AG08395 (cell line): ENCODE measurements at places on chromosomes 13 and 19.

GRCh38 chr19:45496349-45496953, 396 bp downstream of the RTN2 start:
- peak; percentile 38 for DNase-seq

DNA sequence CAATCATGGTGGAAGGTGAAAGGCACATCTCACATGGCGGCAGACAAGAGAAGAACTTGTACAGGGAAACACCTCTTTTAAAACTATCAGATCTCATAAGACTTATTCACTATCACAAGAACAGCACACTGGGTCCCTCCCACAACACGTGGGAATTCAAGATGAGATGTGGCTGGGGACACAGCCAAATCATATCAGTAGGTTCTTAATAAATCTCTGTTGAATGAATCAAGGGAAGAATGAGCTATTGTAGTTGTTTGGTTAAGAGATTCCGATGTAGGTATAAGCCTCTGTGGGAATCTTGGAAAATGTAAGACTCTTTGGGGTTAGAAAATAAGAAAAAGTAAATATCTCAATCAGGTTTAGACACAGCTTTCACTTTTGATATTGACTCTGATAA, 400.2 kb downstream of the KCNRG start:
- DNase-seq = no peak

DNA sequence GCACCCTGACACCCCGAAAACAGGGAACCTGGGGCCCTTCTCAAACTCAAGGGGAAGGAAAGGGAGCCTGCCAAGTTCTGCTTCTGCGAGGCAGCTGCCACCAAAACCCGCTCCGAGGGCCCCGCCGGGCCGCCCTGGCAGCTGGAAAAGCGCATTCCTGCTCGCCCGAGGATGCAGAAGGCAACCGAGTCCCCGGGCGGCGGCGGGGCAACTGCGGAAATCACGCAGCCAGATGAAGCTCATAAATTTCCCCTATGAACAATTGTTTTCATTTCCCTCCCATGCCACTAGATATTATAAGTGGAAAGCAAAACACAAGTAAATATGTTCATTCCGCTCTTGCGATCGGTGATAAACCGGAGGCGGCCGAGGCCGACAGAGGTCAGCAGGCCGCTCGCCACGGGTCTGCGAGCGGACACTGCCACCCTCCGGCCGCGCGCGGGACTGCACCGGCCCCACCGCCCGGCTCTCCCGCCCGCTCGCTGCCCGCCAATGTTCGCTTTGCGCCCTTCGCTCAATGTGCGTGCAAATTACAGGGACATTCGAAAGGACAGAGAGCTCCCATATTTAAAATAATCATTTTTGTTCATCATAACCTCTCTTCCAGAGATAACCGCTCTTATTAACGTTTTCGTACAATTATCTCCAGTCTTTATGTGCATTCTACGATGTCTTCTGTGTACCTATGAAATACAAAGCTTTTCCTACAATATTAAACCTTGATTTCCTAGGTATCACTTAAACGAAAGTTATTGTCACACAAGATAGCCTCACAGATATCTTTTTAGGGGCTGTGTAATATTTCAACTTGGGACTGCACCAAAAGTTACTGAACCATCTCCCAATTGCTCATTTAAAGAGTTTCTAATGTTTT, 120.8 kb upstream of the ZNF507 start:
- peak; percentile 86 for DNase-seq

DNA sequence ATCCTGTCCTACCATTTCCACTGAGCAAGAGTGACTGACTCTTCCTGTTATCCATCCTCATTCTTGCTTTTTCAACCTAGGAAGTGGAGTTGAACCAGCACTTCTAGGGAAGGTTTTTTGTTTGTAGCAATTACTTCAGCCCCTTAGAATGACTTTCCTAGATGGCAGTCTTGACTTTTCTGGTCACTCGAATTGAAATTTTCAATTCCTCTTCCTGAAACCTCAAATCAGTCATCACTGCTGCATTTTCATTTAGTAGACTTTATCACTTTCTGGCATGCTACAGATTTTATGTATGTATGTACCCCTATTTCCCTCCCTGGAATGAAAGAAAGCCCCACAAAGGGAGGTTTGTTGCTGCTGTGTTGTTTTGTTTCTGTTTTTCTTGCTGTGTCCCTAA, 915.9 kb downstream of the PCDH17 start:
- DNase-seq = no peak

GRCh38 chr19:48858984-48859710, 9.3 kb downstream of the PLEKHA4 start:
- no peak for DNase-seq

DNA sequence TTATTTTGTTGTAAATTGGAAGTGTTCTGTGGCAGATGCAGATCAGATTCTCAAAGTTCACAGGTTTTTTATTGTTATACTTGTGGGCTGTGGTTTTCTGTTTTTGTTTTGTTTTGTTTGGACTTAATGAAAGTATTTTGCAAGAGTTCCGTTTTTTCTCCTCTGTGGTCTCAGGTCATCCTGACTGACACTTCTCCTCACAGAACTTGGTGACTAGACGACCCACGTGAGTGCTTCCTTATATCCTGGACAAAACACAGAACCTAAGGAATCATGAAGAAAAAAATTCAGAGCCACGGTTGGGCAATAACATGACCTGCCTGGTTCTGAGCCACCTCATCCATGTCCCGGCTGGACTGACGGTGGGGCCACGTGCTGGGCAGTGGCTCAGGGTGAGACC, 2.5 kb upstream of the RFPL4AL1 start:
- DNase-seq = no peak

DNA sequence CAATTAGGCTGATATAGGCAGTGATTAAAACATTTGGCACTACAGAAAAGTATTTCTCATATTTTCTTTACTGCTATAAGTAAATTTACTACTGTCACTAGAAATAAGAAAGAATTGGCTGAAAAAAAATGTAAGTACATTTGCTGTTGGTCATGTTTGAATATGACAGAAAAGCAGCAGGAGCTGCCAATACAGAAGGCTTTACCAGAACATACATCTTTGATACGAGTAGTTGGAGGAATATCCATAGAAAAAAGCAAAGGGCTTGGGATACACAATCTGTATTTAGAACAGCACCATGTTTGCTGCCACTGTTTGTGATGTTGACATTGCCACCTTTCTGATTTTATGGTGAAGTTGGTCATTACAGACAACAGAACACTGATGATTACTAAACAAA, 21.6 kb downstream of the PCDH9 start:
- no peak for DNase-seq

DNA sequence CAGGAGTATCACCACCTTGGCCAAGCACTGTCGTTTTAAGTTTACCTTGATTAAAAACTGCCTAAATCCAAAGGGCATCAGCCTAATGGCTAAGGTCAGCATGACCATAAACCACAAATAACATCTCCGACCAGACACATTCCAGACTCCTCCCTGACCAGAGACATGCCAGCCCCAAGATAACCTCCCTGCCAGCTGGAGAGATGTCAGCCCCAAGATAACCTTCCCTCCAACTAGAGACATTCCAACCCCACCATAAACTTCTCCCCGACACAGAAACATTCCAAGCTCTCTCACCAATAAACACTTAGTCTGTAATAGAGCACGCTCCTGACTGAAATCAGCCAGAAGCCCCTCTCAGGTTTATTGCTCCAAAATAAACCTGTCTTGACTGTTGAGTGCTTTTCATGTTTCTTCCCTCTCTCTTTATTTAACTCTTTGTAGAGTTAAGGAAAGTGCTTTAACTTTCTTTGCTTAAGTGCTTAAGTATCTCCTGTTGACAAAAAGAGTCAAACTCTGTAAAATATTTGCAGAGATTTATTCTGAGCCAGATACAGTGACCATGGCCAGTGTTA, 36.5 kb downstream of the WDR87 start:
- DNase-seq = no peak

- peak; percentile 45 for DNase-seq
Measured at GRCh38 chr13:27353166-27353583, 71.2 kb upstream of the GTF3A start.

GRCh38 chr19:36183245-36183628, 31.0 kb upstream of the COX7A1 start:
- DNase-seq = no peak

DNA sequence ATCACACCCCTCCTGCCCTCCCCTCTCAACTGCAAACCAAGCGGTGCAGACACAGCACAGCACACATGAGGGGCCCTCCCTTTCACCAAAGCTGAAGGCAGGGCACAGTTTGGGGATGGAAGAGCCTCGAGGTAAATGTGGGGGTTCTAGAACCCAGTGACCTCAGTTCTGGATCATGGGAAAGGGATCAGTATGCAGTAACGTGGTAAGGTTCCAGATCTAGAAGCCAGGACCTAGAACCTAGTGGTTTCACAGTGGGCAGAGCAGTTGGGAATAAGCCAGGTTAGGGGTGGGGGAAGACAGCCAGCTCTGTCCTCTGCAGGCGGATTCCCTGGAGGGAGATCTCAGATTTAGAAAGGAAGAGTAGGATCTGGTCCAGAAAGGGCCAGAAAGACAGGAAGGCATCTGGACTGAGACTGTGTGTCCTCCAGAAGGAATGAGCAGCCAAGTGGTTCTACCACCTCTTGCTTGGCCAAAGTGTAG, 3.1 kb downstream of the FTL start:
- no peak for DNase-seq

DNA sequence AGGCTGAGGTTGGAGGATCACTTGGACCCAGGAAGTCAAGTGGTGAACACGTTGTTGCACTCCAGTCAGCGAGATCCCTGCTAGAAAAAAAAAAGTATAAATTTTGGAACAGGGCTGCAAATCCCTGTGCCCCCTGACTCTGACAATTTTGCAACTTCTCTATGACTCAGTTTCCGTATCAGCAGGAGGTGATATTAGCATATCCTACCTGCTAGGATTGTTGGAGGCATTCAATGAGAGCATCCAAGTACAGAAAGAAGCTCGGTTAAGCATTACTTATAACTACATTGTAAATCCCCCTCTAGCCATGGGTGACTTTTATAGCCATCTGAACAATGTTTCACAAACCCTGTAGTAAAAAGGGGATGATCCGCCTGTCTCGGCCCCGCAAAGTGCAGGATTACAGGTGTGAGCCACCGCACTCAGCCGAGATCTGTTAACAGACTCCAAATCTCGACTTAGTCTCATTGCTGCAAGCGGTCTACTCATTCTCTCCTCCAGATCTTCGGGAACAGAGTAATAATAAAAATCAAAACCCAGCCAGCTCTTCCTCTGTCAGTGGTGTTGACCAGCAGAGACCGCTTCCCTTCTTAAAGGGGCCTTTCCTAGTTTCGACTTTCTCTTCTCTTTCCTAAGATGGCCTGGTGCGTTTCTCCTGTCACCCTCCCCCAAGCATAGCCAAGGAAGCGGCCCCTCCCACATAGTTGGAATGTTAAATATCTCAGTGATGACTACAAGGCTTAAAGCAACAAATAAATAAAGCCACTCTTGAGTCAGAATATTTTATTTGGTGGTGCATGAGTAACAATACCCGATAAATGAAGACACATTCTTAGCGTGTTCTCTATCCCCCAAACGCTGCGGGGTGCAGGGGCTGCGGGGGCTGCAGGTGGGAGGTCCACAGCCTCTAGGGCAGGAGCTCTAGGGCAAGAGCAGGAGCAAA, 10.3 kb upstream of the BICRA start:
- peak; percentile 95 for DNase-seq

- DNase-seq = no peak
Measured at GRCh38 chr13:108897955-108898354, 268.5 kb downstream of the MYO16 start.

DNA sequence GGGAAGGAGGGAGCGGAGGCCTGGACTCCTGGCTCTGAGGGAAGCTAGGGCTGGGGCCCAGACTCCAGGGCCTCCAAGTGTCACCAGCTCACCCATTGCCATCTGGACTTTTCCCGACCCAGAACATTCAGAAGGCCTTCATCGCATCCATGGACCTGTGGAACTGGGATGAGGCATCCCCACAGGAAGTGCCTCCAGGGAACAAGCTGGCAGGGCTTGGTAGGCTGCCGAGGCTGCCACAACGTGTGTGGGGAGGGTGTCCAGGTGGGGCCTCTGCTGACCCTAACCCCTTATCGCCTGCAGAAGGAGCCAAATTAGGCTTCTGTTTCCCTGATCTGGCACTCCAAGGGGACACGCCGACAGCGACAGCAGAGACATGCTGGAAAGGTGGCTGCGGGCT, 767 bp downstream of the ETV2 start:
- DNase-seq = no peak

GRCh38 chr19:57239982-57240310, 486 bp upstream of the ZNF805 start:
- no peak for DNase-seq

GRCh38 chr19:35732540-35733179, 9.6 kb downstream of the IGFLR1 start:
- DNase-seq = no peak

DNA sequence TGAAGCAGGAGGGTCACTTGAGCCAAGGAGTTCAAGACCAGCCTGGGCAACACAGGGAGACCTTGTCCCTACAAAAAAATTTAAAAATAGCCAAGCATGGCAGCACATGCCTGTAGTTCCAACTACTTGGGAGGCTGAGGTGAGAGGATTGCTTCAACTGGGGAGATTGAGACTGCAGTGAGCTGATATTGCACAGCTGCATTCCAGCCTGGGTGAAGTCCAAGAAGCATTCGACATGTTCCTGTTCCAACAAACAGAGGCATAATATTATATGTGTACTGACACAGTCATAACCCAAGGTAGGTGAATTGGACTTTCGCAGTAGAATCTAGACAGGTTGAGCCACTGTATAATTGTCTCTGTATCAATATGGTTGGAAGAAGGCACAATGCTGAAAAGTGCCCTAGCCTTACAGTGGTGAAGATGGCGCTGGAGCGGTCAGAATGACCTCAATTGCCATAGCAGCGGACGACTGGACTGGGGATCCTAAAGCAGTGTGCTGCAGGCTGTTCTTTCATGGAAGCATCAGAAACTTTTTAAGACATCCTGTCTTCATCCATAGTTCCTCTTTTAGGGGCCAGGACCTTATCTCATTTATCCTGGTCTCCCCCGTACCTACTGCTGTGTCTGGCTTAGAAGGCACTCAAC, 112.0 kb upstream of the CLDN10 start:
- DNase-seq = no peak

GRCh38 chr13:37905736-37906135, 36.2 kb upstream of the TRPC4 start:
- DNase-seq = peak; percentile 35

- DNase-seq = no peak
Measured at GRCh38 chr13:59658027-59658737, 505.5 kb downstream of the DIAPH3 start.

- DNase-seq = no peak
Measured at GRCh38 chr13:76991432-76991795, 467 bp upstream of the CLN5 start.

DNA sequence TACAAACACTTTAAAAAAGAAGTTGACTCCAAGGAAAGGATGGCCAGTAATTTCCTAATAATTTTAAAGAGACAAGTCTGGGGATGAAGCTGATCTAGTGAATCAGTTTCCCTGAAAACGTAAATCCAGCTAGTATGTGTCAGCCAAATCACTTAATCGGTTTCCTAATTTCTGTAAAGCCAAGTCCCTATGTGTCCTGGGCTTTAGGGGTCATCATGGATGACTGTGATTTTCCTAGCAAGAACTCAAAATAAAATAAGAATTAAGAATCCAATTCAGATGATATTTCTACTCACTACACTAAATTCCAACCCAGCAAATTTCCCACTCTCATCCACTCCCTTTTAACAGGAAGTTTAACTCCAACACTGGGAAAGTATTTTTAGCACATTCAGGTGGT, 35.9 kb downstream of the ELF1 start:
- no peak for DNase-seq

GRCh38 chr13:92500192-92500591, 726.4 kb upstream of the GPC6 start:
- DNase-seq = no peak

- DNase-seq = peak; percentile 90
Measured at GRCh38 chr13:101455863-101456262, 3.4 kb downstream of the ITGBL1 start.
